ENCODE measurements at places on chromosomes 2 and 18. TPM values are rescaled to one million over a fixed set of nuclear protein-coding genes. Genes with fewer than 3 reads are reported as not detected.

DNA sequence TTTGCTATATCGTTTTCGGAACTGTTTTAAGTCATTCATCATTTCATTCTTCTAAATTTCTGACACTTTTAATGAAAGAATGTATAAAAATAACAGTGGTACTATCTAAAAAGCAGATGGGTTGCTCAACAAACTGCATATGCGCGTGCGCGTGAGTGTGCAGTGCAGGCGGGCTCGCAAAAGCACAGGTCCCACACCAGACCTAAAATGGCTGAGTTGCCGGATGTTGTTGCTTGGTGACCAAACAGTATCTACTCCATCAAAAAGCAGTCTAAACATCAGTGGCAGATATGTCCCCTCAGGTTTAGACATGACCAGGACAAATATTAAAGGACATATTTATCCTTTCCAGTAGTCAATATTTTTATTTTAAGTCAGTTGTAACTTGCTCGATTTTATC is 5.1 kb downstream of the NOL4 start:
- no peak for DNase-seq

DNA sequence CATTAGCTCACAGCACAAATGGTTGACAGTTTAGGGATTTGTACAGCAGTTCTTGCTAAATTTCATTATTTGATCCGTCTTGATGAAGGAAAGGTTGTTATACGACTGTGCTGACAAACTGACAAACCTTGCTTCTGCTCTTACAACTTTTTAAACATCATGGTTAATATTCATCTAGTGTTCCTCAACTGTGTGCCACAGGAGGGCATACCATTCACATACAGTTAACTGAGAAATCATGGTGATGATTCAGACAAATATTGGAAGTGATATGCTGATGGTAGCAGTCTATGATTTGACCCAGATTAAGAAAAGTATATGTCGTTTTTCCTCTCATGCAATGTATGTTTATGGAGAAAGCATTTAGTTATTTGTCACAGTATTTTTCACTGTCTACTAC is 129.8 kb upstream of the FSIP2 start:
- no peak for DNase-seq

The ALKAL2 gene
- total RNA-seq, result 3.1 TPM

The CD302 gene
- total RNA-seq, result 55.8 TPM

DNA sequence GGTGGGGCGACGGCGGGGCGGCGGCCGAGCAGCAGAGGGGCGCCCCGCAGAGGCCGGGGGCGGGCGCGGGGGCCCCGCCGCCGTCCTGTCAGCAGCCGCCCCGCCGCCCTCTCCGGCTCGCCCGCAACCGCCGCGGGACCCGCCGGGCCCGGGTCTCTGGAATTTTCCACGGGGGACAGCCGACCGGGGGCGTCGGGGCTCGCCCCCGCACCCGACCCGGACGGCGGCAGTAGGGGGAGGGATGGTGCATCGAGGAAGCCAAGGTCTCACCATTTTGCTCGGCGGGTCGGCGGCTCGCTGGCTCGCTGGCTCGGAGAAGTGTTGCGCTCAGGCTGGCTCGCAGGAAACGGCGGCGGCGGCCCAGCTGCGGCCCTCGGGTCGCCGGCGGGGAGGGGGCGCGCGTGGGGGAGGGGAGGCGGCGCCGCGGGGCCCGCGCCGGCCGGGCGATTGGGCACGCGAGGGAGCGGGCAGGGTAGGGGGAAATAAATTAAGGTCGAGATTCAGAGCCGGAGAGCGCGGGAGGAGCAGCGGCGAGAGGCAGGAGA is 405 bp downstream of the PPP3R1 start:
- peak; percentile 23 for DNase-seq

GRCh38 chr18:40017021-40017420 is 1938.0 kb upstream of the PIK3C3 start:
- DNase-seq, result no peak

DNA sequence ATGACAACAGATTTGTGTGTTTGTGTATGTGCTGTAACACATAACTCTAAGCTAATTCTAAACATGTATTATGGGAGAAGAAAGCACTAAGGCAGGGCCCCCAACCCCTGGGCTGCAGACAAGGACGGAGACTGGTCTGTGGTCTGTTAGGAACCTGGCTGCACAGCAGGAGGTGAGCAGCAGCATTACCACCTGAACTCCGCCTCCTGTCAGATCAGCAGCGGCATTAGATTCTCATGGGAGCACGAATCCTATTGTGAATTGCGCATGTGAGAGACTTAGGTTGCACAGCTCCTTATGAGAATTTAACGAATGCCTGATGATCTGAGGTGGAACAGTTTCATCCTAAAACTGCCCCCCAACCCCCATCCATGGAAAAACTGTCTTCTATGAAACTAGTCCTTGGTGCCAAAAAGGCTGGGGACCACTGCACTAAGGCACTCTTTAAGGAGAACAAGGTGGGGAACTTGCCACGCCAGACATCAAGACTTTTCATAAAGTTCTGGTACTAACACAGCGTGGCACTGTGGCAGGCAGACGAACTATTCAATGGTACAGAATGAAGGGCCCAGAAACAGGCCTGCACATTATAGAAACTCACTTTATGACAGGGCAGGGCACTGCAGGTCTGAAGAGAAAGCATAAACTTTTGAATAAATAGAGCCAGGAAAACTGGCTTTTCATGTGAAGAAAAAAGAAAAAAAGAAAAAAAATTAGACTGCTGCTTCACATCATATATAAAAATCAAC is 14.0 kb downstream of the REEP1 start:
- no peak for DNase-seq

The GREB1 gene
- 3.1 TPM for total RNA-seq

DNA sequence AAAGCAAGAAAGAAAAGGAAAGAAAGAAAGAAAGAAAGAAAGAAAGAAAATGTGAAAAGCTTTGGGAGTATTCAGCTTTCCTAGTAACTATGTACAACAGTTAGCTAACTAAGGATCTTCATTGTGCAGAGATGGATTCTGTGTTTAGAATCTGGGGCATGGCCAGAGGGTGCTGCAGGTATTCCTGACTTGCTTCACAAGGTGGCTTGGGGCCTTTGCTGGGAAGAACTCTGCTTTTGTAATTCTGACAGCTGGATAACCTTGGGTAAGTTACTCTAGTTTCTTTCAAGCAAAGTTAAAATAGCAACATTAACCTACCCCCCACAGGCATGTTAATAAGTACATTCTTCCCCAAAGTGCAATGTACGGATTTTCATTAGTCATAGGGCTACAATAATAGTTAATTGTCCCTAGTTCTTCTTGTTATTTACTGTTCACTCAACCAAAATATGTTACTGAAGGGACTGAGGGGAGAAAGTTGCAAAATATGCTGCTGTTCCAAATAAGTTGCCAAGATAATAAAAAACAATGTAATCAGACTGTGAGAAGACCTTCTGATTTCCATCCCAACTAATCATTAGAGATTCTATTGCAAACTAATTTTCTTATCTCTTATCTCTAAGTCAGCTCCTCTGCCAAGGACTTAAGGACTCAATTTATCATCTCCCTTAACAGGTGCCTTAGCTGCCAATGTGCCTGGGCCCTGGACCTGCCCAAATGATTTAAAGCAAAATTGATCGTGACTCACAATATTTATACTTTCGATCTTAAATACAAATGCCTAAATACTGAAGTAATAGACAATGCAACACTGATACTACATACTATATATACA is 50.3 kb downstream of the SERPINB8 start:
- no peak for DNase-seq

GRCh38 chr2:197090742-197091367 is 164.3 kb upstream of the PGAP1 start:
- DNase-seq, result peak; percentile 49

DNA sequence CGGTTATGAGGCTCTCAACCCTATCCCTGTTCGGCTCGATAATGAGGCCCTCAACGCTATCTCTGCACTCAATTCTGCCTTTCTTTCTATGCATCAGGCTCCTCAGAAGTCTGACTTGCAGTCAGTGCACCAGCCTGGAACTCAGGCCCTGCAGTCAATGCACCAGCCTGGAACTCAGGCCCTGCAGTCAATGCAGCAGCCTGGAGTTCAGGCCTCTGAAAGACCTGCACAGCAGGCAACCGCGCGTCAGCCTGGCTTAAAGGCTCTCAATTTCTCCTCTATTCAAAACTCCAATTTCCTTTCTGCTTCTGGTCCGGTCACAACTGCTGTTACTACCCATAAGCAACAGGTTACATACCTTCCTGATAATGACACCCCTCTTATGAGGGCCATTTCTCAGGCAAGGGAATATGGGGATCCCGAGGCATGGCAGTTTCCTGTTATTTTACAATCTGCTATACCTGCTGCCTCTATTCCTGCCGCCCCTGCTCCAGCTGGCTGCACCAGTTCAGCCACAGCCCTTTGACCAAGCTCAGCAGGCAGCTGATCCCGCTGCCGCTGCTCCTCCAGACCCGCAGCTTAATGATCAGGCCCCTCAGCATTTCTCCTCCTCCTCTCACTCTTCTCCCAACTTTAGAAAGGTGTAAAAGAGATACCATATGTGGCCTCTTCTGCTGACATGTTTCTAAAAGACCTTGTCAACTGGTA is 933.6 kb upstream of the FANCL start:
- DNase-seq, result no peak

DNA sequence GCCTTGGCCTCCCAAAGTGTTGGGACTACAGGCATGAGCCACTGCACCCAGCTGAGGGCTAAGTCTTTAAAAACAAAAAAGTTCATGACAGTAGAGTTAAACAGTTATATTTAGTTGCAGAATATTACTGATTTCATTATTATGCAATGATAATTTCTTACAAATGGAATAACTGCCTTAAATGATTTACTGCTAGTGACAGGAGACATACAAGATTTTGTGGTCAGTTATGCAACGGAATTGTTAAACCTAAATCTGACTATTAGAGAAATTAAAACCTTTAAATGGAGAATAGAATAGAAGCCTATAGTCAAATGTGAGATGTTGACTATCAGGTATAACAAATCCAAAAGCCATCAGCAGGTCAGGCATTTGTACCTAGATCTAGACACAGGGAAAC is 10.3 kb upstream of the DNAJC10 start:
- peak; percentile 2 for DNase-seq

DNA sequence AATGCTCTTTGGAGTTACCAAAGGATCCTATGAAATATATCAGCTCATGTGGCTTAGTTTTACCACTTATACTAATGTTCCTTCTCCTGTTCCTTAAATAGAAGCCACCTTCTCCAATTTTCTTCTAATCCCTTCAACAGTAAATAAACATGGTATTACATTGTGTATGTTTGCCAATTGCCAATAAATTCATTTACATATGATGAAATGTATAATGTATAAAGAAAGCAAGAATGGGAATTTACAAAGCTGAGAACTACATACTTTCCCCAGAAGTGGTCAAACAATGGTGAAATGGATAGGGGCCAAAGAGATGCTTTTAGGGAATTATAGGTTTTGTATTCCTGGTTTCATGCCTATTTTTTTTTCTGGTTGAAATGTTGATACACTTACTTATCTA is 894.2 kb upstream of the CRIM1 start:
- no peak for DNase-seq

DNA sequence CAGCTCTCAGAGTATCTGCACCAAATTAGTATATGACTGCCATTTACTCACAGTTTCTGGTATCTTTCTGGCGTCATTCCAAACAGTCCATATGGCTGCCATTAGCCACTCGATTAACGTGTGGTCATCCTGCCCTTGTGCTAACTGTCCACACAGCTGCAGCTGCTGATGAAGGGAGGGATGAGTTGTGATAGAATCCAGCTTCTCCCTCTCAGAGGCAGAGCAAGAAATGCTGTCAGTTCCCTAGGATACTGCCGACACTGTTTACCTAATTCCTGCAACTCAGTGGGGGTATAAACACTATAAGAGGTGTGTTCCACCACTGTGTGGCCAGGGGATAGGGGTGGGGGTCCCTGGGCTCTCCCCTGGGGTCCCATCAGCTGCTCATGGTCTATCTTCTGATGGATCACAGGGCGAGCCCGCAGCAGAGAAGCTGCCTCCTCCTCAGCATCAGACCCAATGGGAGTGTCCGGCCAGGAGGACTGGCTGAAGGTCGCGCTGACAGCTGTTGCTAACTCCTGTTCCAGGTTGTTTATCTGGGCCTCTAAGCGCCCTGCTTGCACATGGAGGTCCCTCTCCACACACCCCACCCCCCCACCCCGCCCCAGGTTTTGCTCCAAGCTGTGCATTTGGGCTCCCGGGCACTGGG is 17.3 kb upstream of the KLHL23 start:
- DNase-seq, result peak; percentile 49

GRCh38 chr18:48310353-48310752 is 98.8 kb downstream of the ZBTB7C start:
- no peak for DNase-seq

- DNase-seq, result no peak
Observed at GRCh38 chr2:201546576-201546975, 95.0 kb downstream of the STRADB start.

- no peak for DNase-seq
Observed at GRCh38 chr2:68426848-68427579, 40.1 kb downstream of the FBXO48 start.

GRCh38 chr18:63707816-63708215 is 5.1 kb downstream of the SERPINB11 start:
- no peak for DNase-seq

DNA sequence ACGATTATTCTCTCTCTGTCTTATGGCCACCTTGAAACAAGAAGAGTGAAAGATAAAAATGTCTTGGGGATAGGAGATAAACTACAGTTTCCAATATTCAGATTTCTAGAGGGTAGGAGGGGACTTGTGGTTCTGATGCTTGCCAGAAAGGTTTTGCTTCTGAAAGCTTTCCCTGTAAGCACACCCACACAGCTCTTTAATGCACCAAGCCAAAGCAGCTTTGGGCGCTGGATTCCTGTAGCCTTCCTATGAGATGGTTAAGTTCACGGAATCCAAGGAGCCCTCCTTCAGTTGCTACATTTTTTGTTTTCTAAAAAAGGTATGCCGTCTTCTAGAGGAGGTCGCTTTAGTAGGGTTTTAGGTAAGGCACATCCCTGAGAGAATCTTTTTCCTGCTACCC is 4.9 kb downstream of the LRRTM1 start:
- DNase-seq, result no peak

GRCh38 chr2:241633561-241633960 is 3.4 kb downstream of the THAP4 start:
- DNase-seq, result peak; percentile 67

The SLC5A7 gene
- 0.84 TPM for total RNA-seq

DNA sequence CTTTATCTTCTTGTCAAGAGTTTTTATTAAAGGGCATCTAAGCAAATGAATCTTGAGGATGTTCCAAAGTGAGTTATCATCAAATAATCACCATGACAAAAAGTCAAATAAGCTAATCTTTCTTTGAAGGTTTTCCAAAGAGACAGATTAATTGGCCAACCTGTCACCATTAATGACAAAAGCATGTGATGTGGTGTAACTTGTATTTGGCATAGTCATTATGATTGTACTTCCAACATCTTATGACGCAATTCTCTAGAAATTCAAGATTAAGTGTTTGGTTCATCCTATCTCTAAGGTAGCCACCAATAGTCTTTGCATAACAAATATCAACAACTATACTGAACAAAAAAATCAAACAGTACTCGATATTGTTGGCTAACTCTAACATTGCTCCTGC is 28.6 kb downstream of the RBMS1 start:
- DNase-seq, result no peak
